Tongue (tissue), 3 donors: ENCODE measurements at places on chromosomes 2 and 18.
A peak's percentile ranks its signal among the peaks of the same experiment; 100 is the strongest.

GRCh38 chr2:154960802-154961583 is 262.5 kb downstream of the KCNJ3 start:
- no peak for DNase-seq

DNA sequence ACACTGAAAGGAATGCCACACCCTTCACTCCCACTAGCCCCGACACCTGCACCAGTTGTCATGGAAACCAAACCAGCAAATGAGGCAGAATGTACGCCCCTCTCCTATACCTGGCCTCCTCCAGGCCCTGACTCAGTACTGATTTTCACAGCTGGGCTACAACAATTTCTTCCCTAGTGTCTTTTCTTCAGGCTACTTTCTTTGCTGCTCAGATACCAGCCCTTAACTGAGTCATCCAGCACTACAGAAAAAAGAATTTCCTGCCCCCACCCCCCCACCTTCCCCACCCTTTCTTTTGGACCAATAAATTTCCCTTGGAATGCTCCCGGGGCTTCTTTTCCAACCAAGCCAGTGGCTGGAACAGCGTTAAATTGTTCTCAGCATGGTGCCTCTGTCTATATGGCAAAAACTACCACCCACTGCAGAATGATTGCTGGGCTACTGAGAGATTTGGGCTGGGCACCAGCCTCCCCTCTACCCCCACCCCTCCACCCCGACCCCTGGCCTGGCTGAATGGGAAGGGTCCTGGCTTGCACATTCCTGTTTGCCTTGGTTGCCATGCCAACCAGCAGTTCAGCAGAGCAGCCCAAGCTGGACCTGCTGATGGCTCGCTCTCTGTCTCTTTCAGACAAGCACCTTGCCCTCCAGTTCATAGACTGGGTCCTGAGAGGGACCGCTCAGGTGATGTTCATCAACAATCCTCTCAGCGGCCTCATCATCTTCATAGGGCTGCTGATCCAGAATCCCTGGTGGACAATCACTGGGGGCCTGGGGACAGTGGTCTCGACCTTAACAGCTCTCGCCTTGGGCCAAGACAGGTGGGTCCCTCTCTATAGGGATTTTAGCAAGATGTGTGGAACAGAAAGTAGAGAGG is 11.3 kb downstream of the SLC14A2 start:
- DNase-seq = no peak

GRCh38 chr2:2847209-2847676 is 516.2 kb upstream of the MYT1L start:
- DNase-seq = peak; percentile 67

GRCh38 chr18:79460481-79461300 is 65.0 kb downstream of the NFATC1 start:
- no peak for DNase-seq

GRCh38 chr2:85709401-85709811 is 15.2 kb downstream of the GNLY start:
- no peak for DNase-seq

DNA sequence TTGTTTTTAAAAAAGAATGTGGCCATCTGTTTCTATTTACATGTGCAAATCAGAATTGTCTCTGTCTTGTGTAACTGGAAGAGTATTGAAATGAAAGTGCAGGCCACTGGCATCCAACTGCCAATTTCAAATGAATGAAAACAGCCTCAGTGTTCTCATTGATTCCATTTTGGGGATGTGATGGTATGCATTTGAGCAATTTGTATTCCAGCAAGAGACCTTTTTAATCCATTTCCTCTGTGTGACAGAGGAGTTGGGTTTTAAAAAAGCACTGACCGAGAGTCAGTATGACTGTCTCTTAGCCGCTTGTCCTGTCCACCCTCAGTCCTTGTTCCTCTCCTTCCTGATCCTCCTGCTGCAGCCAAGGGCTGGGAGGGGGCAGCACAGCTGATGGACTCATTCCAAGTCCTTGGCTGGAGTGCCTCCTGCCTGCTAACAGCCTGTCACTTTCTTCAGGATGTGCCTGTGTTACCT is 50.0 kb downstream of the ASAP2 start:
- peak; percentile 69 for DNase-seq

- no peak for DNase-seq
Measured at GRCh38 chr18:1094409-1094808, 189.7 kb downstream of the ADCYAP1 start.
